Chondrocyte (in vitro differentiated cells): ENCODE measurements at places on chromosomes 3 and 15. TPM values are rescaled to one million over a fixed set of nuclear protein-coding genes. Genes with fewer than 3 reads are reported as not detected.

DNA sequence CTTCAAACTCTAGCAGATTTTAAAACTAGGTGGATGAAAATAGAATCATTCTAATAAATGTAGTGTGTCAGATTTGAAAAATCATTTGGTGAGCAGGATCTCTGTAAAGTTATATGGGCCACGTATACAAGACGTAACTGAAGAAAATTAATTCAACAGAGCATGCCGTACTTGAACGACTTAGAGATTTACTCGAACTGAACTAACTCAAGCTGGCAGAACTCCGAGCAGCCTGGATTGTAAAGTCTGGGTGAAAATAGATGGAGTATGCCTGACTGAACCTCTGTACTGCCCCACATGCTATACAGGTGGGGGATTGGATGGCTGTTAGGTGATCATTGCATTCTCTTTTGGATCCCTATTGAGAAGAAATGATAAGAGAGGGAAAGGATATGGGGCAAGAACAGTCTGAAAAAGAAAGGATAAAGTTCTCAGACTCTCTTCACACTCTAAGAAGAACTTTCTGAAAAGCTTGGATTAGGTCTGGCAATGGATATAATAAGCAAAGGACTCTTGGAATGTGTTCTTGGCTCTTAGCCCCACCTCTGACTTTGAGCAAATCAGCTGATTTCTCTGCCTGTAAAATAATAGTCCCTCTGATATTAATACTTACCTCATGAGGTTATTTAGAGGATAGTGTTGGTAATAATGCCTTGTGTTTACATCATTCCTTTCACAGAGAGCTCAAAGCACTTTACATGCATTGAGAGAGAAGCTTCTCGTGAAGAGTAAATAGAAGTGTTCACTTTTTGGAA is 147.5 kb downstream of the FILIP1L start:
- DNase-seq = no peak
- peaks cover 47% of the 10 kb centered on the region for H3K4me1 ChIP-seq
- H3K27ac ChIP-seq = peak overlapping the region; percentile 84
- H3K36me3 ChIP-seq = no peaks in the 10 kb centered on the region
- no peaks in the 10 kb centered on the region for H3K27me3 ChIP-seq
- peak overlapping the region; percentile 7 for H3K4me3 ChIP-seq

Gene TIMP4
- 31.3 to 41.6 TPM (median 31.9 TPM) in 3 replicates for total RNA-seq

Gene DISP2
- 1.3 to 2.2 TPM (median 1.4 TPM) in 3 replicates for total RNA-seq

GRCh38 chr3:123481071-123481470 is 32.2 kb upstream of the ADCY5 start:
- DNase-seq = no peak
- H3K4me1 ChIP-seq = no peaks in the 10 kb centered on the region
- peaks cover 38% of the 10 kb centered on the region for H3K27me3 ChIP-seq
- H3K27ac ChIP-seq = no peak overlapping the region

GRCh38 chr3:123778991-123779622 is 105.0 kb downstream of the MYLK start:
- peaks cover 21% of the 10 kb centered on the region for H3K4me1 ChIP-seq
- no peak for DNase-seq
- H3K27ac ChIP-seq = no peak overlapping the region

Gene FEM1B
- 46.0 to 52.7 TPM (median 49.1 TPM) in 3 replicates for total RNA-seq

GRCh38 chr3:122456074-122456473 is 40.2 kb upstream of the WDR5B start:
- H3K27ac ChIP-seq = peak overlapping the region; percentile 53
- H3K4me3 ChIP-seq = no peak overlapping the region
- peaks cover 4% of the 10 kb centered on the region for H3K4me1 ChIP-seq
- DNase-seq = no peak
- no peaks in the 10 kb centered on the region for H3K27me3 ChIP-seq

DNA sequence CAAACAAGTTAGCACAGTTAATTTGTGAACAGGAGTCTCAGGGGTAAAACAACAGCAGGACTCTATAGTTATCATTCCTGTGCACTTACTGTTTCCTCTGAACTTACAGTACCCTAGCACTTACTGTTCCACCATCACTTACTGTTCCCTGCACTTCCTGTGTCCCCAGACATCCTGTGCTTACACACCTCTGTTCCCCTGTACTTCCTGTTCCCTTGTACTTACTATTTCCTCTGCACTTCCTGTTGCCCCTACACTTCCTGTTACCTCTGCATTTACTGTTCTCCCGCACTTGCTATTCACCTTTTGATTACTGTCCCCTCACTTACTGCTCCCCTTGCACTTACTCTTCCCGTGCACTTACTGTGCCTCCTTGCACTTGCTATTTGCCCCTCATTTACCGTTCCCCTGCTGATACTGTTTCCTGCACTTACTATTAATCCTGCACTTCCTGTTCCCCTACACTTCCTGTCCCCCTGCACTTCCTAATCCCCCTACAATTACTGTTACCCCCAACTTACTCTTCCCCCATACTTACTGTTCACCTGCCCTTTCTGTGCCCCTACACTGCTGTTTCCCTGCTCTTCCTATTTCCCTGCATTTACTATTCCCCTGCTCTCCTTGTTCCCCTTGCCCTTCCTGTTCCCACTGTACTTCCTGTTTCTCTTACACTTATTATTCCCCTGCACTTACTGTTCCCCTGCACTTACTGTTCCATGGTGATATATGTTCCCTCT is 30.3 kb downstream of the TPRA1 start:
- H3K27me3 ChIP-seq = peaks cover 2% of the 10 kb centered on the region
- no peaks in the 10 kb centered on the region for H3K4me1 ChIP-seq
- no peak for DNase-seq
- peaks cover 2% of the 10 kb centered on the region for H3K36me3 ChIP-seq
- H3K27ac ChIP-seq = no peak overlapping the region

Gene PPP1R14D
- total RNA-seq = not detected in 3 replicates

Gene HCLS1
- total RNA-seq = 0.44 to 1.4 TPM (median 0.82 TPM) in 3 replicates

Gene ZPLD1
- total RNA-seq = not detected in 3 replicates

Gene CLDN18
- not detected in 3 replicates for total RNA-seq

DNA sequence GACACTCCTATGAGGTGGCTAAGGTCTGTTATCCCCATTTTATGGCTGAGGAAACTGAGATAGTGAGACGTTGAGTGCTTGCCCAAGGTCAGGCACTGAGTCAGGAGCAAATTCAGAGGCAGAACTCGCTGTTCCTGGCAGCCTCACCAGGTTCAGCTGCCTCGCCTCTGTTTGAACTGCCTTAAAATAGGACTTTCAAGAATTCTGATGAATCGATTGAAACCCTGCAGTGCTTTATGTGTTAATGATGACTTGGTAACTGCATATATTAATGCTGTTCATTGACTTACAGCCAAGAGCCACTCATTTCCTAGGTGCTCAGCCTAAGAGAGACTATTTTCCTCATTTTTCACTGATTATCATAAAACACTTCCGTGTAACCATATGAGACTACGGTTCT is 79.5 kb upstream of the BHLHE40 start:
- no peak for DNase-seq
- H3K27ac ChIP-seq = no peak overlapping the region
- H3K27me3 ChIP-seq = no peaks in the 10 kb centered on the region
- no peak overlapping the region for H3K4me3 ChIP-seq

Gene PATL2
- not detected in 3 replicates for total RNA-seq

Gene EXD1
- total RNA-seq = not detected in 3 replicates

GRCh38 chr3:98580401-98581386 is 12.7 kb downstream of the CPOX start:
- H3K4me3 ChIP-seq = no peak overlapping the region
- H3K36me3 ChIP-seq = peaks cover 21% of the 10 kb centered on the region
- no peaks in the 10 kb centered on the region for H3K27me3 ChIP-seq
- H3K27ac ChIP-seq = no peak overlapping the region
- no peak for DNase-seq

GRCh38 chr3:30285188-30286006 is 321.0 kb upstream of the TGFBR2 start:
- H3K27ac ChIP-seq = peak overlapping the region; percentile 27
- H3K4me1 ChIP-seq = peaks cover 51% of the 10 kb centered on the region
- H3K27me3 ChIP-seq = no peaks in the 10 kb centered on the region
- DNase-seq = no peak
- no peaks in the 10 kb centered on the region for H3K36me3 ChIP-seq

DNA sequence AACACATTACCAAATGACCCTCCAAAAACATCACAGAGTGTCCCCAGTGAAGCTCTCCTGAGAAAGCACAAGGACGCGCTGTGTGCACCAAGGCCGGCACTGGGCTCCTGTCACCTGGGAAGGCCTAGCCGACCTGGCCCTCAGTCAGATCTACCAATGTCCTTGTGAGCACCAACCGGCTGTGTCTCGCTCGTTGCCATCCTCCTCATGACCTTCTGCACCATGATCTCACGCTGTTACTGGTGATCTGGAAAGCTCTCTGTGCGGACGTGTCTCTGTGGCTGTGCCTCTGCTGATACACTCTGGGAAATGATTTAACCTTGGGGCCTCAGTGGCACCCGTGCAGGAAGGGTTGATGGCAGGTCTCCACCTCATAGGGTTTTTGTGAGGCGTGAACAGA is 24.2 kb downstream of the ZXDC start:
- no peak overlapping the region for H3K27ac ChIP-seq
- no peaks in the 10 kb centered on the region for H3K27me3 ChIP-seq
- peaks cover 20% of the 10 kb centered on the region for H3K36me3 ChIP-seq
- DNase-seq = no peak
- no peak overlapping the region for H3K4me3 ChIP-seq
- no peaks in the 10 kb centered on the region for H3K4me1 ChIP-seq

Gene GOLGA8A
- 106 to 116 TPM (median 106 TPM) in 3 replicates for total RNA-seq

Gene FGD5
- 0.22 to 0.46 TPM (median 0.28 TPM) in 3 replicates for total RNA-seq

Gene TP63
- 0.46 TPM in 1 of 3 replicates, not detected in the others for total RNA-seq

GRCh38 chr3:187798531-187799530 is 53.6 kb upstream of the BCL6 start:
- H3K27ac ChIP-seq = no peak overlapping the region
- H3K4me1 ChIP-seq = no peaks in the 10 kb centered on the region
- peaks cover 2% of the 10 kb centered on the region for H3K27me3 ChIP-seq
- H3K4me3 ChIP-seq = no peak overlapping the region

Gene DGKG
- 0.68 to 1.7 TPM (median 1.6 TPM) in 3 replicates for total RNA-seq

Gene PLSCR2
- not detected in 3 replicates for total RNA-seq

Gene ACP3
- not detected in 3 replicates for total RNA-seq

Gene ECE2
- not detected in 3 replicates for total RNA-seq

Gene IMPG2
- 0.50 to 0.80 TPM (median 0.56 TPM) in 3 replicates for total RNA-seq

- no peak for DNase-seq
- peaks cover 7% of the 10 kb centered on the region for H3K27me3 ChIP-seq
- H3K36me3 ChIP-seq = no peaks in the 10 kb centered on the region
- H3K4me3 ChIP-seq = no peak overlapping the region
- H3K4me1 ChIP-seq = peaks cover 7% of the 10 kb centered on the region
Measured at GRCh38 chr3:159586571-159587202, 401.9 kb upstream of the IL12A start.

GRCh38 chr15:97941572-97941971 is 18.9 kb upstream of the ARRDC4 start:
- H3K36me3 ChIP-seq = no peaks in the 10 kb centered on the region
- peaks cover 3% of the 10 kb centered on the region for H3K27me3 ChIP-seq
- no peak for DNase-seq
- H3K27ac ChIP-seq = no peak overlapping the region

- no peaks in the 10 kb centered on the region for H3K4me1 ChIP-seq
- H3K4me3 ChIP-seq = no peak overlapping the region
- peaks cover 2% of the 10 kb centered on the region for H3K36me3 ChIP-seq
- no peak overlapping the region for H3K27ac ChIP-seq
- H3K27me3 ChIP-seq = no peaks in the 10 kb centered on the region
Measured at GRCh38 chr3:66527246-66527645, 26.4 kb upstream of the LRIG1 start.

GRCh38 chr15:36175186-36175740 is 404.2 kb upstream of the CDIN1 start:
- H3K36me3 ChIP-seq = no peaks in the 10 kb centered on the region
- no peaks in the 10 kb centered on the region for H3K27me3 ChIP-seq
- peak overlapping the region; percentile 79 for H3K27ac ChIP-seq
- DNase-seq = no peak
- H3K4me3 ChIP-seq = no peak overlapping the region

DNA sequence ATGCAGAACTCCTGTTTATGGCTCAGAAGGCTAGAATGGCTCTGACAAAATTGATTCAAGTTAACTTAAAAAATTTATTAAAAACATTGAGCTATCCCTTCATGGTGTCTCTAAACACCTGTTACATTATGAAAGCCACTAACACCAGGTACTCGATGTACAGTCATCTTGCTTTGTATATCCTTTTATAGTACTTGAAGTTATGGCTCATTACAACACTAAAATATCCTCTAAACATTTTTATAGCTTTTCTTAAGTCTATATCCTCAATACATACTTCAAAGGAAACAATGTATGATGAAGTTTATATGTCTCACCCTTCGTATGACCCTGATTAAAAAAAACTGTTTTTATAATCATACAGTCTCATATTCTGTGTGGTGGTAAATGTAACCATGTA is 38.2 kb downstream of the SLITRK3 start:
- H3K4me3 ChIP-seq = no peak overlapping the region
- H3K4me1 ChIP-seq = no peaks in the 10 kb centered on the region
- no peak for DNase-seq
- H3K27me3 ChIP-seq = peaks cover 4% of the 10 kb centered on the region

Gene EAF1
- total RNA-seq = 15.7 to 18.4 TPM (median 16.9 TPM) in 3 replicates

GRCh38 chr3:187788984-187789857 is 44.0 kb upstream of the BCL6 start:
- DNase-seq = no peak
- H3K27ac ChIP-seq = no peak overlapping the region
- H3K4me1 ChIP-seq = no peaks in the 10 kb centered on the region
- H3K4me3 ChIP-seq = no peak overlapping the region
- H3K36me3 ChIP-seq = no peaks in the 10 kb centered on the region
- H3K27me3 ChIP-seq = peaks cover 3% of the 10 kb centered on the region

Gene NEK11
- total RNA-seq = 4.4 to 7.5 TPM (median 5.9 TPM) in 3 replicates

- H3K27me3 ChIP-seq = no peaks in the 10 kb centered on the region
- H3K27ac ChIP-seq = peak overlapping the region; percentile 70
- H3K4me3 ChIP-seq = no peak overlapping the region
- DNase-seq = no peak
- peaks cover 38% of the 10 kb centered on the region for H3K4me1 ChIP-seq
Measured at GRCh38 chr3:149736175-149736952, 15.9 kb downstream of the COMMD2 start.
